ENCODE measurements at places on chromosomes 13 and 19.

DNA sequence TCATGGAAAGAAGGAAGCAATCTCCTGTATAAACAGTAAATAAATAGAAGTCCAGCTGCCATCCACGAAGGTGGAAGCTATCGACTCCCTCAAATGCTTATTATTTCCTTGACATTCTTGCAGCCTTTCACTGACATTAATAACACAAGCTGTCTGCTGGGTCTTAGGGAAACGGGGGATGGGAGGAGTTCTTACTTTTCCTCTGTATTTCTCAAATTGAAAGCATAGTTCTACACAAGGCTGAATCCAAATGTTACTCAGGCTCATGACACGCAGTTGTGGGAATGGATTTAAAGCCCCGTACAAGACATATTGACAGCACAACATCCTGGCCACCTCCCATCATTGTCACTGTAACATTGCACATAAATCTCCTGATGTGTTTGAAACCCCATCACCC, 4.0 kb downstream of the SERPINE3 start:
- DNase-seq = no peak

- no peak for DNase-seq
Observed at GRCh38 chr13:111410232-111411021, 90.0 kb downstream of the TEX29 start.

- peak; percentile 55 for DNase-seq
Observed at GRCh38 chr13:114248011-114248410, 13.3 kb downstream of the CDC16 start.

GRCh38 chr13:98945863-98946605, 31.8 kb downstream of the DOCK9 start:
- DNase-seq = no peak

- DNase-seq = no peak
Observed at GRCh38 chr13:110206185-110206584, 100.8 kb downstream of the COL4A1 start.

DNA sequence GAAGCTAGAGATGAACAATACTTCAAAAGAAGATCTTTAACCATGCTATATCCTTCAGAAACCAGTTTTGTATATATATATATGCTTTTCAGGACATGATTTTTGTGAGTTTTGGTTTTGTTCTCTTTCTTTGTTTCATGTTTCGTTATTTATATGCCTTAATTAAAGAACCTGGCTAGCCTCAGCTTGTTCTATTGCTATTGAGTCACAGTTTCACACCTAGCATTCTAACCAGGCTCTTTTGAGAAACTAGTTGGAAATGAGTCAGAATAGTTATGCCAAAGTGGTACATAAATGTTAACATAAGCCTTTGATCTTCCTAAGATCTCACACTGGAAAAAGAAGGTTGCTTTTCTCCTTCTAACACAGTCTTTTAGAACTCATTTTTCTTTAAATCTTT, 1925.2 kb downstream of the OLFM4 start:
- no peak for DNase-seq

DNA sequence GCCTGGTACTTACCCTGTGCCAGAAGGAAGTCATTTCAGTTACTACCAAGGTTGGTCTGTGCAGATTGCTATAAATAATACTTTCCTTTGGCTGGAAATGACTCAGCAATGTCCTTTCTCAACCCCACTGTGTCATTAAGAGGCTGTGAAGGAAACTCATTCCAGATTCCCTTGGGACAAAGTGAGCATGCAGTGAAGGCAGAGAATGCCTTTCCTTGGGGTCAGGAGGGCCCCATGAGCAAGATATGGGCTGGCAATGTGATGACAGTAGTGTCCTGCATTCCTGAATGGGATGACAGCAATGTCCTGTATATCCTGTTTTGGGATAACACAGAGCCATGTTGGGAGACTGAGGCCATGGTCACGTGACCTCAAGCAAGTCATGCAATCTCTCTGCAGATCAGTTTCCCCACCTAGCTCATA, 213.1 kb upstream of the TMTC4 start:
- peak; percentile 75 for DNase-seq

DNA sequence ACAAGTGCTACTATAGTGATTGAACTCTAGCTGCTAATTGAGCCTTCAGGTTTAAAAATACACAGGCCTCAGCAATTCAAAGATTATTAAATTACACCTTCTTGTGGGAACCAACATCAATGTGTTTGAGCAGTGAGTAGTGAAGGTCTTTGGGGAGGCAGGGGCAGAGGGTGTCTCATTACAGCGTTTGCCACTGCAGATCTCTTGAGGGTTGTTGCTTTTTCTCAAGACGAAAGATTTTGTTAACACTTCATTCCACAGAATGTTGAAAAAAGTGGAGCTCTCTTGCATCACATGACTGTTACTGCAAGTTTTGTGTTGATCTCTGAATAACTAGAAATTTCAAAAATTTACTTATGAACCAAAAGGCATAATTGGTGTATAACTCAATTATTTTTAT, 253.6 kb downstream of the ATP8A2 start:
- DNase-seq = no peak

DNA sequence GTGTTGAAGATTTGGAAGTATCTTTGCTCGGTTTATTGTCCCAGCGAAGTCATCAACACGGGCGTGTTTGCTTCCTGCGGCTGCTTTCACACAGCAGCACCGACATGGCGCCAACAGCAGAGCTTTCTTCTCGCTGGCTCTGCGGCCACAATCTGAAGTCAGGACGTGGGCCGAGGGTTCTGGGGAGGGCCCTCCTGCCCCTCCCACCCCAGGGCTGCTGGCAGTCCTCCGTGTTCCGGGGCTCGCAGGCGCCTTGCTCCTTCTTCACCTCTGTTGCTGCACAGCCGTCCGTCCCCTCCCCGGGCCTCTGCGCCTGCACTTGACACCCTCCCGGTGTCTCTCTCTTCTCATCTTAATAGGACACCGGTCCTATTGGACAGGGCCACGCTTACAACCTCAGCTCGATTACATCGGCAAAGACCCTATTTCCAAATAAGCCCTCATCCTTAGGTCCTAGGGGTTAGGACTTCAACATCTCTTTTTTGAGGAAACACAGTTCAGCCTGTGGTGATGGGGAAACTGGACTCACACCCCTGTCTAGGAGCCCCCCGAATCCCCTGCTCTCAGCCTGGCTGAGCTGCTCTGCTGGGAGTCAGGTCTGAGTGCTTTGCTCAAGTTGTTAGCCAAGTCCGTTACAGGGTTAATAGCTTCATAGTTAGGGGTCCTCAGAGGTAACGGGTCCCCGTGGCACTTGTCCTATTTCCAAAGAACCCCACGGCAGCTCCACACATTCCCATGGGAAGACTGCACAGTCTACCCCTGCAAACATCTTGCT, 2.7 kb upstream of the TEX29 start:
- no peak for DNase-seq

GRCh38 chr19:34364830-34365462, at the start of gene GPI:
Gene GPI, plus strand, starts transcription at chr19:34365196. Its CDS starts 71 bp downstream, at chr19:34365267.
- peak; percentile 30 for DNase-seq

GRCh38 chr13:34320084-34320483, 502.1 kb downstream of the RFC3 start:
- DNase-seq = no peak

GRCh38 chr13:34335014-34336007, 517.4 kb downstream of the RFC3 start:
- DNase-seq = no peak

- DNase-seq = no peak
Observed at GRCh38 chr13:45943120-45943519, 91.6 kb upstream of the SIAH3 start.
